ENCODE measurements at places on chromosomes 2 and 18. TPM values are rescaled to one million over a fixed set of nuclear protein-coding genes. Genes with fewer than 3 reads are reported as not detected.

DNA sequence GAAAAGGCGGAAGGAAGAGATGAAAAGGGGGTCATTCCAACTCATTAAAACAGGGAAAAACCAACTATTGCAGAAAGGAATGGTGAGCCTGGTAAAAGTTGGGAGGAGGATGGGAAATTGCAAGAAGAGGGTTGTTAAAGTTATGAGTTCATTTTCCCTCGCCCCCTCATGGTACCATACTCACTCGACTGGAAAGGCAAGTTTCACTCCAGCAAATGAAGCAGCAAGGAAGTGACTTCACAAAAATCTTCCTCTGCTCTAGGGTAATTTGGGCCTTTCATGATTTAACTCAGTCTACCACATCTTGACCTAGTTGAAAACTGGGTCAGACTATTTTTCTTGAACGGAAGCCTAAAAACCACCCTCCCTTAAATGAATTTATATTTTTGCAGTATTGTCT is 22.8 kb upstream of the DAW1 start:
- no peak for DNase-seq

DNA sequence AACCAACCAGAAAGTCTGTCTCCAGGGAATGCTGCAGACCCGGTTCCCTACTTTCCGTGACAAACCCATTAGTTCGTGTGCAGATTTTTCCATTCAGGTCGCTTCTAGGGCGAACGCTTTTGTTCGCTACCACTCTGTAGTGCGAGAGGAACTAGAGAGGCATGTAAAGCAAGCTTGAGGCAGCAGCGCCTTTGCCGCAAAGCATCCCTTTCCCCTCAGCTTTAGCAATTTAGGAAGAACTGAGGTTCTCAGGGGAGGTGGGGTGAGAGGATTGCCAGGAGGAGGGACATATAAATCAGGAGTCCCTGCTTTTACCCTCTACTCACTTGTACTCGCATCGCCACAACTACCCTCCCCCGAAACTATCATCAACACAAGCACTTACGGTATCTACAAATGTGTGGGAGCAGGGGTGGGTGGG is 748 bp upstream of the ZNF804A start:
- peak; percentile 22 for DNase-seq

DNA sequence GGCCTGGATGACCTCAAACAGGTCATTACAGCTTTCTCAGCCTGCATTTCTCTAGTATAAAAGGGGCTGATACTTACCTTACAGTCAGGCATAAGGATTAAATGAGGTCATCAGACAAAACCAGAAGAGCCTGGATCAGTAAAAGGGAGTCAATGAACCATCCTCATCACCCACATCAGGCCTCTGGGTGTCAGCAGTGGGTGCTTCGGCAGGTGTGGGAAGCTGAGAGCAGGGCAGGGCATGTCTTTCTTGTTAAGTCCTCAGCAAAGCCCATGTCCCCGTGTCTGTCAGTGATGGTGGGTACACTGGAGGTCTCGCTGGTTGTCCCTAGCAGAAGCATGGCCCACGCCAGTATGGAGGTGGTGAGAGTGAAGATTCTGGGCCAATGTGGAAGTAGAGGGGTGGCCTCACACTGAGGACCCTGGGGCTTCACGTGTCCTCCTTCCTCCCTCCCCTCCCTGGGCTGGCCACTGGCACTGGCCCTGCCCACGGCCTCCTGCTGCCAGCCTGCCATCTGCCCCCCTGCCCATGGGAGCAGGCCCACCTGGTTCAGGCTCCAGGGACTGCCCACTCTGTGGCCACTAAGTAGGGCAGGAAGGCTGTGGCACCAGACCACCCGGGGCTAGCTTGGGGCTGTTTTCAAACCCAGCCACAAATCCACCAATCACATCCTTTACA is 4.4 kb downstream of the ADRA2B start:
- no peak for DNase-seq

- no peak for DNase-seq
Measured at GRCh38 chr2:189327879-189328847, 113.1 kb upstream of the WDR75 start.

DNA sequence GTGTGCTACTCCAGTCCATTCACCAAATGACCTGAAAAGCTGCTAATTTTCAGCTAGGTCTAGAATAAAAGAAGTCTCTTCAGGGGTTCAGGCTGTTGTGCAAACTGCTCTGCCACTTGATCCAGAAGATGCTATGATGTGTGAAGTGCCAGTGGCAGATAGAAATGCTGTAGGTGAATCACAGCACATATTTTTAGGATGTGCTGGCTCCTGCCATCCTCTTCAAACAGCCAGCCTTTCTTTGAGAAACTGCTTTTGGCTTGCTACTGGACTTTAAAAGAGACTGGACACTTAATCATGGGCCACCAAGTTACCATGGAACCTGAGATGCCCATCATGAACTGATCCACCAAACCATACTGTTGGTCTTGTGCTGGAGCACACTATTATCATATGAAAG is 322.1 kb downstream of the EN1 start:
- no peak for DNase-seq

IL36RN gene
- not detected for total RNA-seq

DNA sequence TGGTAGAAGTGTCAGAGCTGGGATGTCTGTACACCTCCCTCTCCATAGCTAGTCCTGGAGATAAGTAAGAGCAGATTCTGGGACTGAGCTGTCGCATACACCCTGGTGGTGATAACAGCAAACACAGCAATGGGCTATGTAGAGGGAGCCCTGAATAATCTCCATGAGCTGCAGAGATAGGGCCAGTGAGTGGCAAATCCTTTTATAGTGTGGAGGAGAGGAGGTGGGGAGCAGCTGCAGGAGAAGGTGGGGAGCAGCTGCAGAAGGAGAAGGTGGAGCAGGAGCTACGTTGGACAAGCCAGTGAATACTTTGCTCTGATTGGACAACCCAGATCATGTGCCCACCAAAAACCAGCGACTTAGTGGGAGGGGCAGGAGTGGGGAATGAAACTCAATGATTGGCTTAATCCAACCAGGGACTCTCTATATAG is 85.5 kb downstream of the TMEM247 start:
- peak; percentile 49 for DNase-seq

KIF5C gene
- 0.52 TPM for total RNA-seq

- peak; percentile 84 for DNase-seq
Measured at GRCh38 chr2:15939556-15939853, 845 bp upstream of the MYCN start.

GLS gene
- total RNA-seq, result 52.2 TPM

MAP2 gene
- 3.4 TPM for total RNA-seq

GRCh38 chr2:239324456-239324855 is 76.4 kb downstream of the HDAC4 start:
- DNase-seq, result no peak

DNA sequence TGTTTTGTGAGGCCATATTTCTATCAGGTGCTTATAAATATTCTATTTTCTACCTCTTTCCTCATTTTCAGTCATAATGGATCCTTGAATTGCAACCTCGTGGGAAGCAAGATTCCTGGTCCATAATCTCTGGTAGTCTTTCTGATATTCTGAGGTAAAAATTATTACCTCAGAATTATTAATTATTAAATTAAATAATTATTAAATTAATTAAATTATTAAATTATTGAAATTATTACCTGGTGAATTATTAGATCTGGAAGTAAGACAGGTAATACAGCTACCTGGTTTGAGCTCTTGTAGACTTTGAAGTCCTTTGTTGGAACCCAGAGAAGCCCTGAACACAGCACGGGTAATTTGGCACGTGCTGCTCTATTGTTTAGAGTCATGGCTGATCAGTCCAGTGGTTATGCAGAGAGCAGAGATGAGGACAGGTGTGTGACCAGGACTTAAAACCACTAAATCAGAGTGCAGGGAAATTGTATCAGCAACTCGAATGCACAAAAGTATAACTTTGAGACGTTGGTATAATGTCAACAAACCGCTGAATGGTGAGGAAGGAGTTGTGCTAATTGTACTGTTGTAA is 46.8 kb upstream of the PTPRM start:
- DNase-seq, result no peak

DNA sequence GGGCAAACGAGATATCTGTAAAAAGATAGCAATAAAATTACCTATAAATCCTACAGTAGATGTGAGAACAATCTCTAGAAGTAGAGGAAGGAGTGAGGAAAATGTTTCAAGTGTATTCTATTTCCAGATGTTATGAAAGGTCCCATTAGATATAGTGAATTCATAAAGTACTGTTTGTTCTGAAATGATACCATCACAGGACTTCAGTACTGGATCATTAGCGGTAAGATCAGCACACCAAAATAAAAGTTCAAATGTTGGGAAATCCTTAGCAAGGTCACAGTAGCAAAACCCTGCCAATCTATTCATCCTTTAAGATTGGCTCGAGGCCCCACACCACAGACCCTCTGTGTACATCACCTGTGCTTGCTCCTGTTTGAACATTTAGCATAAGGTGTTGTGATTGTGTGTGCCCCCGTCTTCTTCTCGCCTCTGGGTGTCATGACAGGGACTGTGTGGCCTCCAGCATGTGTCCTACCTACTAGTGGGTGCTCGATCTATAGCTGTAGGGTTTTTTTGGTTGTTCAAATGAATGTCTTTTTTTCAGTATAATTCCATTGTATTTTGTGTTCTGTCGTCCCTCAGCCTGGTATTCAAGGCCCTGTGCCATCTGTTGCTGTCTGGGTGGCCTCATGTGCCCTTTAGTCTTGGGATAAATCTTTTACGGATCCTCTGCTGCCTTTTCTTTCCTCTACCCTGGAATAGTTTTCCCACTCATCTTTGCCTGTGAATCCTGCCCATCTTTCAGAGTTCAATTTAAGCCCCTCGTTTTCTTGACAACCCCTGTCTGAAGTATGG is 9.1 kb downstream of the MFSD6 start:
- no peak for DNase-seq

- DNase-seq, result no peak
Measured at GRCh38 chr2:40020997-40021396, 241.9 kb upstream of the THUMPD2 start.

DNA sequence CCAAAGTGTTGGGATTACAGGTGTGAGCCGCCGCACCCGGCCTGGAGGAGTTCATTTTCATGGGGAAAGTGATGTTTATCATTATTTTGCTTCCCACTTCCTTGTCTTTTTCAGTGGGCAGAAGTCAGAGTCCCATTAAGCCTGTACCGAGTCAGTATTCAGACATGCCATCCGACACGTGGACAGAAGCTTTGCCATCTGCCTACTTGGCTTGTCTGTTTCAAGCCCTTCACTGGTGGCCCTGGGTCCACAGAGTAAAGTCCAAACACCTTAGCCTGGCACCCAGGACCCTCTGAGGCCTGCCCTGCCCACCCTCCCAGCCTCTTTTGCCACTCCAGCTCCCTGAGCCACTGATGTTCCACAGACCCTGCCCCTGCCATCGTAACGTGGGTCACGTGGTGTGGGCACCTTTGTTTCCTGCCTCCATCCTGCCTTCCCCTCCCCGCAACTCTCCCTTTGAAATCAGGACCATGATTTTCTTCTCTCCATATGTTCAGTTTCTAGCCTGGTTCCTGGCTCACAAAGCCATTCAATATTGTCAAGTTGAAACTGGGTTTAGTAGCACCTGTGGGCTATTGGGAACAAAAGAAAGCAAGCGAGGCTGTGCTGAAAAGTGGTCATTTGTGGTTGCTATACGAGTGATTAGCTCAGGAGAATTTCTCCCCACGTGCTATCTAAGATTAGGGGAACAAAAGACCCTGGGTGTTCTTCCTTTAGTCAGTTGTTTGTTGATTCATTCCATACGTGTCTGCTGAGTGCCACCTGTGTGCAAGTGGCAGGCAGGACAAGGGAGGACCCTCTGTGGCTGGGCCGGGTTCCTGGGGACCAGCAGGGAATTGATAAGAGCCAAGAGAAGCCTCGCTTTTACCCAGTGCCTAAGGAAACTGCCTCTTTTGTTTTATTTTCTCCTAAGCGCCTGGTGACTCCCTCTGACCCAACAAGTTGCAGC is 5.1 kb upstream of the ODC1 start:
- no peak for DNase-seq

STARD6 gene
- total RNA-seq, result not detected

ZNF385B gene
- 4.1 TPM for total RNA-seq

DNA sequence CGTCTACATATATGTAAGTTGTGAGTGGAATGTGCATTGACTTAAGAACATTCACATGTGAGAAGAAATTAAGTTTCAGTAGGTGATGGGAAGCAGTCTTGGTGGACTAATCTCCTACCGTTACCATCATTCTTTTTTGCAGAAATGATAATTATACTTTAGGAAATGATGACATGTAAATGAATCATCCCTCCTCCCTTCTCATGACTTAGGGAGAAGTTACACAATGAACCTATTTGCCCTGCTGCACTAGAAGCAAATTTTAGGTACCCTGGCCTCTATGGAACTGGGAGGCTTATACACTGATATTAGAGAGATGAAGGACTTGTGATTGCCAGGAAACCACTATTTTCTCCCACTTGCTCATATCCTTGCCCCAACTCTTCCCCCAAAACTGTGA is 214.2 kb downstream of the CALCRL start:
- no peak for DNase-seq

DNA sequence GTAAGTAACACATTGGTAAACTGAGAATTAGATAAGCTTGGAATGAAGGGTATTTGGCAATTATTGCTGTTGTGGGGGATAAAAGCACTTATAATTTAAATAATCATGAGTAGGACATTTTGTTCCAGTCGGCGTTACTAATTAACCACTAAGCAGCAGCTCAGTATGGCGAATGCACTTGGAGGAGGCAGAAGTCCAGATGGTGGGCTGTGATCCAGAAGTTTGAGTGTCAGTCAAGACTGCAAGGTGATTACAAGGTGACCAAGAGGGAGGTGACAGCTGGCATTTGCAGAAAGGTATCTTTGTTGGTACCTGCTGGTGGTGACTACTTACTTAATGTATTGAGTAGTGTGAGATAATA is 643.6 kb upstream of the FAM98A start:
- DNase-seq, result no peak

- DNase-seq, result no peak
Measured at GRCh38 chr2:23532391-23533337, 147.7 kb downstream of the KLHL29 start.

DNA sequence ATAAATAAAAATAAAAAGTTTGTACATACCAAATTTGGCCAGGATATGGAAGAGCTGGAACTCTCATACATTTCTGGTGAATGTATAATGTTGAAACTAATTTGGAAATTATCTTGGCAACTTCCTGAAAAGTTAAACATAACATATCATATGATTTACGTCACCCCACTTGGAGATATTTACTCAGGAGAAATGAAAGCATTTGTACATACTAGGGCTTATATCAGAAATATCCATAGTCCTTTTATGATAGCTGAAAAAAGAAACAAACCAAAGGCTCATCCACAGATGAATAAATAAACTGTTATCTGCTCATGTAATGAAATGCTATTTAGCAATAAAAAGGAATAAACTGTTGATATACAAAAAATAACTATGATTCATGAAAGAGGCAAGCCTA is 318.2 kb upstream of the NRXN1 start:
- no peak for DNase-seq

Data from left ventricle myocardium superior (tissue), 1 donor.